ENCODE measurements at places on chromosomes 7 and 10.

DNA sequence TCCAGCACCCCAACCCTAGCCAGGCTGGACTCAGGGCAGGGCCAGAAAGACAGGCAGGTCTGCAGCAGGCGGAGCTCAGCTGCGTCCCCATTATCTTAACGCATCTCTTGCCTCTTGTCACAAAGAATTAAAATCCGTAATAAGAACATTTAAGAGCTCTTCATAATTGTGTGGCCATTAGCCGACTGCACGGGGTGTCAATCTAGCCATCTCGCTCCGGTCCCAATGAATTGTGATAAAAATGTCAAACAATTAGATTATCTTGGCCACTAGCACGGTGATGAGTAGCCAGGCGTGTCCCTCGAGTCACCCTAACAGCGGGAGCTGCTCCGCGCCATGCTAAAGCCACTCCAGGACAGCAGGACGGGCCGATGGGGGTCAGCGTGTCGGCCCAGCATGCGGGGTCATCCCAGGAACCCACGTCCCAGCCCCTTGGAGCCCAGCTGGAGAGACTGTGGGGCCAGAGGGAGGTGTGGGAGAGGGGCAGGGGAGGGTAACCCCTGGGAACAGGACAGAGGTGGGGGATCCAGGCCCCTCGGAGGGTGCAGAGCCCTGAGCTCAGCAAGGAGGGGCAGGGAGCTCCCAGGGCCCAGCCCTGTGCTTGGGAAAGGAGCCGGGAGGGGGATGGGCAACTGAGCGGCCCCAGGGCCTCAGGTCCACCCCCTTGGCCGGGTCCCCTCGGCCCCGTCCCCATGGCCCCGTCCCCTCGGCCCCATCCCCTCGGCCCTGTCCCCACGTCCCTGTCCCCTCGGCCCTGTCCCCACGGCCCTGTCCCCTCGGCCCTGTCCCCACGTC lies 17.7 kb upstream of the NKX6-2 start:
- DNase-seq: no peak

- DNase-seq: no peak
These were observed 18.0 kb downstream of the MXI1 start for GRCh38 chr10:110225441-110225755.

GRCh38 chr10:11037991-11038390 lies 20.3 kb downstream of the CELF2 start:
- DNase-seq: no peak

DNA sequence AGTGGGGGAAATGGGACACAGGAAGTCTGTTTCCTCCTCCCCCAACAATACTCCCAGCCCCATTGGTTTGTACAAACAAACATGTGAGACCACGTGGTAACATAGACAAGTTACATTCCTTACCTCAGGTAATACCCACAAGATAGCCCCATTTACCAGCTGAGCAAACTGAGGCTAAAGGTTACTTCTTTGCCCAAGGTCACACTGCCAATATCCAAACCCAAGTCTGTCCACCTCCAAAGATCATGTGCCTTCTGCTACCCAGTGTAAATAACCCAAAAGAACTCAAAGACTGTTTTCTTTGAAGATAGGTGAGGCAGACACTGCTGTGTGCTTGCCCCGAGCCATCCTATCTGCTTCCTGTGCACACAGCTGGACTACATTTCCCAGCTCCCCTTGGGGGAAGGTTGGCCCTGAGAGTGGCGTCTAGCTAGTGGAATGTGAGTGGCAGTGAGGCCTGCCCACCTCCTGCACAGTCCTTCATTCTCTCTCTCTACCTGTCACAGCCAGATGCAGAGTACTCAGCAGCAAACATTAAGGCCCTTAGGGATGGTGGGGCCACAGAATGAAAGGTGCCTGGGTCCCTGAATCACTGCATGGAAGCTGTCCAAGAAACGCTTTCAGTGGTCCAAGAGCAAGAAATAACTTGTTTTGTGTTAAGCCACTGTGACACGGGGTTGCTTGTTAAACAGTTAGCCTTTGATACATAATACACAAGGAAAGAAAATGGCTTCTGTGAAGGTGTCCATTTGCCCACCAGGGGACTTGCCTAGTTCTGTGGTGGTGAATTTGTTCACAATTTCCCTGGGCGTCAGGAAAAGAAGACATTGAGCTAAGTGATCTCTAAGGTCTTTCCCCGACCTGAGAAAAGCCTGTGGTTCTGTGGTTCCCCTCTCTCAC lies 257.7 kb upstream of the NFE2L3 start:
- DNase-seq: peak; percentile 23

GRCh38 chr10:132407846-132408278 lies 10.9 kb downstream of the PWWP2B start:
- DNase-seq: no peak

DNA sequence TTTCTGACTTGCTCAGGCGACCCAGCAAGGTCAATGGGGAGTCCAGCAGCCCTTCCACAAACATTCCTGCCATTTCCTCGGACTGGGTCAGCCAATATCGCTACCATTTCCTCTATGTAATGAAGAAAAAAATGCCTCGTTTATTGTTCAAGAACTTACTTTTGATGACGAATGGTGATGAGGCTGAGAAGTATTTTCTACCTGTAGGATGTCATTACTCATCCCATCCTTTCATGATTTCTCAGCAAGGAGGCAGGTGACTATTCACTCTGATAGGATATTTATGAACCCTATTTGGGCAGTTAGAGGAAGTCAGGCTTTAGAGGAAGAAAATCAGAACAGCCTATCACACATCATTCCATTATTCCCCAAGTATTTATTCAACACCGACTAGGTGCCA lies 178.6 kb downstream of the FANK1 start:
- no peak for DNase-seq

GRCh38 chr7:20721086-20721810 lies 65.4 kb downstream of the SP8 start:
- DNase-seq: no peak

- no peak for DNase-seq
These were observed 20.3 kb downstream of the PPIF start for GRCh38 chr10:79367426-79368189.

DNA sequence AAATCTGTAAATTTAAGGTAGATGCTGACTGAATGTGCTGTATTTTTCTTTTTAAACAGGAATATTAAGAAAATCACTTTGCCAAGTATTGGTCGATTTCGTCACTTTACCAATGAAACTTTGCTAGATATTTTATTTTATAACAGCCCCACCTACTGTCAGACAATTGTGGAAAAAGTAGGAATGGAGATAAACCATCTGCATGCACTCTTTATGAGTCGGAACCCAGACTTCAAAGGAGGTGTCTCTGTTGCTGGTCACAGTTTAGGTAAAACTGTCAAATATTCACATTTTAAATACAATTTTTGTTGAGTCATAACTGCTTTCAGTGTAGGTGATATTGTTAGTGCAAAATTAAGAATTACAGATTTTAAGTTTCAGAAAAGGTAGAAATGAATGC lies 25.2 kb downstream of the SEC23IP start:
- no peak for DNase-seq

DNA sequence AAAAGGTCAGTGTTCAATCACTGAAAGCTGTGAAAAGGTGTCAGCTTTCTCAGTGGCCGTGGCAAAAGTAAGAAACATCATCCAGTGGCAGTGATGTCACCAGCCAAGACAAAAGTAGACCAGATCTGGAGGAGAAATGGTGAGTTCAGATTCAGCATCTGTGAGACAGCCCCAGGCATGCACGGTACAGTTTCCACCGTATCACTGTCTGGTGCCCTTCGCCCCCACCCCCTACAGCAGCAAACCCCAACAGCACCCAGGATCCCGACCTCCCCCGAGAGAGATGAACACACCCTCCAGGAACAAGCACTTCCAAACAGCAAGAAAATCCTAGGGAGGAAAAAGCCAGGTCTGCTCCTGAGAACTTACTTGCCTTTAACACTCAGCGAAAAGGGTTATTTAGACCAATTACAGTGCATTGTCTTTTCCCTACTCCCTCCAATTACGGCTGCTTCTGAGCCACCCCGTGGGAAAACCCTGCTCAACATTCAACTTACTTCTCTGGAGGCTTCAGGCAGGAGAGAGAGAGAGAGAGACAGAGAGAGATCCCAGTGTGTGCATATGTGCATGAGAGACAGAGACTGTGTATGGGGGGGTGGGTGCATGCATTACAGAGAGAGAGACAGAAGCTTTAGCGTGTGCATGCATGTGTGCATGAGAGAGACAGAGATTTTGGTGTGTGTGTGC lies 189.6 kb downstream of the GRID1 start:
- DNase-seq: no peak

GRCh38 chr7:117323851-117324711 lies 1.2 kb upstream of the WNT2 start:
- DNase-seq: no peak

- no peak for DNase-seq
These were observed 2.3 kb downstream of the ZC3HAV1L start for GRCh38 chr7:139033346-139034114.

DNA sequence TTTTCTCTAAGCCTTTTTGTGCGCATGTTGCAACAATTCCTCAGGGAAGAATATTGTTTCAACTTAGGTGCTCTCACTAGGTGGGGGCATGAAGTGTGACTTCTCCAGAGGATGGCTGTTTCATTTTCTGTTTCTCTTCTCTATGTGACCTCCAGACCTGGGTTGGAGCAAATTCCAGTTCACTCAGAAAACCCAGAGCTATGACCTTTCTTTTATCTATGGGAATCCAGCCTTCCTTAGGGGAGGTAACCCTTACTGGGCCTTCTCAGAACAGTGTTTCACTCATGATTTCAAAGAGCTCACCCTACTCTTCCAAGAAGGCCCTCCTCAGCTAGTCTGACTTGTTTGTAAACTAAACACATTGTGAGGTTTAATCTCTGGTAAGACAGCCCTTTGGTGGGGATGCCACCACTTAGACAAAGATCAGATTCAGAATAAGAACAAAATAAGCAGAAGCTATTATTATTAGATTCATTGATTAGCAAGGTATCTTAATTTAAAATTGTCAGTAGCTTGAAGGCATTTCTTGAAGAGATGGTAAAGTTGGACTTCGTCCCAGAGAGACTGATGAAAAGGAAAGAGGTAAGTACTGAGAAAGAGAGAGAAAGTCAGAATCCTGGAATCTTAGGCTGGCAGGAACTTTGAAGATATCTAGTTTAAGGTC lies 16.6 kb upstream of the TAS2R60 start:
- no peak for DNase-seq

DNA sequence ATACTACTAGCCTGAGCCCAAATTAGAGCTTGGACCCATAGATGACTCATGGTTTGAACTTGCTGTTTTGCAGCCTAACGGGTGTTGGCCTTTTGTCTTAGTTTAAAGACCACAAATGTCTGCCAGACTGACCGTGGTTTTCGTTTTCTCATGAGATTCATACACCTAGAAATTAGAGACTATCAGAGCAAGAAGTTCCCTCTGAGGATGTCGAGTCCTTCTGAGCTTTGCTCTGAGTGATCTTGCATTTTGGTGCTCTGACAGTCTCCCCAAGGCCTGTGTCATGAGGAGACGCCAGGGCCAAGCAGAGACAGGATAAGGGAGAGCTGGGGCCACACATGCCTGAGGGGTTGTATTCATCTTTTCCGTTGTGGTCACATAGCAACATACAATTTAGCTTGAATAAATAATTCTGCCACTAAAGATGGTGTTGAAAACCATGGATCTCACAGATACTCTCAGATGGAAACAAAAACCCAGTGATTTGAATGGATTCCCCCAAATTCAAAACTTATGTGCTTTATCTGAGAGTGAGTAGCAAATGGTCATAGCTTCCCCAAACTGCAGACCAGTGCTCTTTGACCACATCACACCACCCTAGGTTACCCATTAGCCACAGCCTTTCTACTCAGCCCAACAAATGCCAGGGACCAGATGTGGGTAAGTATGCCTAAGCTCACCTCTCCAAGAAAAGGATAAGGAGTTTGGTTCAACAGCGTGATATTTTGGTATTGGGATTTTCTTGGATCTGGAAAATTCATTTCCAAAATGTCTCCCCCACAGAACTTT lies 762.0 kb upstream of the IGFBP3 start:
- DNase-seq: no peak

DNA sequence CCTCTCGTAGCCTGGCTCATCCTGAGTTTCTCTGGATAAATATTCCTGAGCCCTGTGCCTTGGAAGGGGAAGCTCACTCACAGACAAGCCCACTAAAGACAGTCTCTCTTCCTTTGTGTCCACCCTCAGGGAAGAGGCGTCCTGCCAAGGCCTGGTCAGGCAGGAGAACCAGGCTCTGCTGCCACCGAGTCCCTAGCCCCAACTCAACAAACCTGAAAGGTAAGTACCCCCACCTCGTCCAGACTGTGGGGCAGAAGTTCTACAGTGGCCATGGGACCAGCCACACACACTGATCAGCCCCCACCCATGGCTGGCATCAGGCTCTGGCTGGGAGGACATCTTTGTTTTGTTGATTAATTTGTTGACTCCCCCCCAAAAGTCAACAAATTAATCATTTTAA lies 2.8 kb downstream of the GPR15LG start:
- no peak for DNase-seq

DNA sequence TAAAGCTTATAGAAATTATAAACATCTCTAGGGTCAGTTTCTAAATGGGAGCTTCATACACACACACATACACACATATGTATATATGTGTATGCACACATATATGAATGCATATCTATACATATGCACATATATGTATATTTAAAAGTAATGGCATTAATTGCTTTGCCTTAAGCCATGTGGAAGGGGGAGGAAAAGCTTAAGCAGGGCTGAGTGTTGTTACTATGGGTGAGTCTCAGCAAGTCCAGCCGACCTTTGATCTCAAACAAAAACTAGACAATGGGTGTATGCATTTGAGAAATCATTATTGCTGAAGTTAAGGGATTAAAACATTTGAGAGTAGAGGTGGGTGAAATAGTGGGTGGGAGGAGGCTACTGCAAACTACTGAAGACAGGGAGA lies 546.7 kb downstream of the MAGI2 start:
- no peak for DNase-seq

GRCh38 chr10:31936933-31937332 lies 8.3 kb upstream of the ARHGAP12 start:
- DNase-seq: no peak

DNA sequence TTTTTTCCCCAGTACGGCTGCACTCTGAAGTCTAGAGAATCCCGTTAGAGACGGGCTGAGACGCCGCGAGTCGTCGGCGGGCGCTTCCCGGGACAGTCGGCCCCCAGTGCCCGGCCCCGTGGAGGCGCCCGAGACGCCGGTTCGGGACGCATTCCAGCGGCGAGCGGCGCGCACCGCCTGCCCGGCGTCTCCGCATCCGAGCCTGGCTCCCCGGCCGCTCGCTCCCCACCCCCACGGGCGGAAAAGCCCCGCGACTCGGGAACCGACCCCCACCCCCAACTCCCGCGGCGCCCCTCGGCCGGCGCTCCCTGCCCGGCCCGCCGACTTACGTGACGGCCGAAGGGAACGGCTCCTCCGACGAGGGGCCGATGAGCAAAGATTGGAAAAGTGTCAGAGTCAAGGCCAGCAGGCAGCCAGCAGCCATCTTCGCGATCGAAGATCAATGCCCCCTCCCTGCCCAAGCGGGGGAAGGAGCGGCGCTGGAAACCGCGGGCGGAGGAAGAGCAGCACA lies 486 bp downstream of the CACNA2D1 start:
- DNase-seq: no peak

DNA sequence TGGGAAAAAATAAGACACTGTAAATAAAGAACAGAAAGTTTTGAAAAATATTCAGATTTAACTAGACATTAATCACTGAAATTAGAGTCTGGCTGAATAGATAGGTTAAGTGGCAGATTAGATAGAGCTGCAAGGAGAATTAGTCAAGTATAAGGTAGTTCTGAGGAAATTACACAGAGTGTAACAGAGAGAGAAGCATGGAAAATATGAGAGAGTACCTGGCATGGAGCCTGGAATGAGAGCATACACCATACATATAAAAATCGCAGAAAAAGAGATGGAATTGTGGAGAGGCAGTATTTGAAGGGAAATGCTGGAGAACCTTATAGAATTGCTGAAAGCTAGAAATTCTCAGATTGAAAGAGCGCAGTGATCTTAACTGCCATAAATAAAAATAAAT lies 46.9 kb downstream of the ZNRF2 start:
- DNase-seq: no peak

Data from memory B cell (primary cell).